ENCODE measurements at places on chromosomes 4 and X.

- no peak for DNase-seq
These were observed 232.7 kb upstream of the GATB start for GRCh38 chr4:151993521-151993920.

DNA sequence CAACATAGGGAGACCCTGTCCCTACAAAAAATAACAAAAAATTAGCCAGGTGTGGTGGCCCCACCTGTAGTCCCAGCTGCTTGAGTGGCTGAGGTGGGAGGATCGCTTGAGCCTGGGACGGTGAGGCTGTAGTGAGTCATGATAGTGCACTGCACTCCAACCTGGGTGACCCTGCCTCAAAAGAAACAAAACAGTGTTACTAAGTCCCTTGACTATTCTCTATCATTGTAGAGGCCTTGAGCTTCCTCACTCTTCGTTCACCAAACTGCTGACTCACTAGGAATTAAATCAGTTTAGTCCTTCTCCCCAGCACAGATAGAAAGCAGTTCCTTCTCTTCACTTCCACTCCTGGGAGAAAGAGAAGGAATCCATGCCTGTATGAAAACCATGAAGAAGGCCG is 14.5 kb downstream of the CDS1 start:
- no peak for DNase-seq

GRCh38 chr4:79294064-79294463 is 31.8 kb downstream of the NAA11 start:
- DNase-seq = no peak

DNA sequence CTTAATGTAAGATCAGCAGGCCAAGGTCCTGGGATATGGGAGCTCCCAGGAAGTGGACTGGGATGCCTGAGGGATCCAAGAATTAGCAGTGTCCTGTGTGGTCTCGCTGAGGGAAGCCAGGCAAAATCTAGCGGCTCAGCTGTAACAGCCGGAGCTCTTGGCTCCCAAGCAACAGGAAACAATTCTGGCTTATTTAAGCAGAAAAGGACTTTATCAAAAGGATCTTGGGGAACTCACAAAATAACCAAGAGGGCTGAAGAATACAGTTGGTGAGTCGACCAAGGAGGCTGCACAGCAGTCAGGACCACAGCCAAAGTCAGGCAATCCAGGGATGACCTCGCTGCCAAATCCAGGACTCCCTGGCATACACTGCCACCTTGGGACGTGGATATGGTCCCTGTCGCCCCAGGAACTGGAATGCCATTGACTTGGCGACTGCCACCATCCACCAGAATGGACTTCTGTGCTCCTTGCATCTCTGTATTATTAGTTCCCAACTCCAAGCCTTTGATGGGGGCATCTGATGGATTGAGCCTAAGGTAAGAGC is 165.3 kb upstream of the BCOR start:
- DNase-seq = no peak

- DNase-seq = no peak
These were observed 129.3 kb upstream of the PGRMC2 start for GRCh38 chr4:128416921-128417320.

DNA sequence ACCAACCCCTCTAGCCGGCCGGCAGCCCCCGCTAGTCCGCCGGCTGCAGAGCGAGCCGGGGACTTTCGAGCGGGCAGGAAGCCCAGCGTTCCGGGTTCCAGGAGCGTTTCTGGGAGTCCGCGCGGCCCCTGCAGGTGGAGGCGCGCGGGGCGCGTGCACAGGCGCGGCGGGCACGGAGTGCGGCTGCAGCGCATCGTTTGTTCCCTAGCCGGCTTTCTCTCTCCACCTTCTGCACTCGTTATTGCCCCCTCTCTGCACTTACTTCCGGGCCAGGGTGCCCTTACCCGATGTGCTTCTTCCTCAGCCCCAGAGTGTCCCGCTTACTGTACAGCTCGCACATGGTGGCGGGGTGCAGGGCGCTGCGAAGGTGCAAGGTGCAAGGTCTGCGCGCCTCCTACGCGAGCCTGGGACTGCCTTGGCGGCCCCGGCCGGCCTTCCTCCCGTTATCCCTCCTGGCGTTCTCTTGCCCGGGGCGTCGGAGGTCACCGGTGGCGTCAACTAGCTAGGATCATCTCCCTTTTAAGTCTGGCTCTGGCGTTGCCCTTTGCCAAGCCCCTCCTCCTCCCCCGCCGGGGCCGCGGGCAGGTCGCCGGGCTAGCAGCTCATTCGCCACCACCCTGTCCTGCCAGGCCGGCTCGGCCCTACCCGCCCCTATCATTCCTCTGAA is at the start of gene ETNPPL:
ETNPPL (minus strand) TSS at position 495 of the 667 bp plus-strand sequence; CDS start at position 340, 155 bp downstream.
- DNase-seq = no peak

- DNase-seq = no peak
These were observed 20.1 kb upstream of the TCEAL4 start for GRCh38 chrX:103565197-103565596.

DNA sequence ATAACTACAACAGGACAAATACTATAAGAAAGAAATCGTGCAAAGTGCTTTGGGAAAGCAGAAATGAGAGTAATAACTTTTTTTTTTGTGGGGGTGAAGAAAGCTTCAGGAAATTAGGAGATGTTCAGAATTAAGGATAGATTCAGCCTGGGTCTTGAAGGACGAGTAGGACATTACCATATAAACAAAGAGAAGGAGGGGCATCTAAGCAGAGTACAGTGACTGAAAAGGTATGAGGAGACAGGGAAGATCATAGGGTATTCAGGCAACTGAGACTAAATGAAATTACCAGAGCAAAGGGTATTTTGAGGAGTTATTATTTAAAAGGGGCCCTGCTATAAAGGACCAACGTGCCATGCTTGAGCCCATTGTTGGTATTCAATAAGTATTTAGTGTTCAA is 3.1 kb upstream of the STAP1 start:
- no peak for DNase-seq

All from CD4-positive, alpha-beta T cell treated with Interleukin-4 for 4 hours (primary cell).